ENCODE measurements at places on chromosomes 3 and 15.
A peak's percentile ranks its signal among the peaks of the same experiment; 100 is the strongest.

GRCh38 chr3:143330296-143330868 lies 210.8 kb downstream of the CHST2 start:
- no peak for DNase-seq

- DNase-seq = no peak
Measured at GRCh38 chr15:60572541-60573421, 93.8 kb upstream of the ICE2 start.

GRCh38 chr15:66961407-66961884 lies 104.0 kb upstream of the SMAD3 start:
- no peak for DNase-seq

DNA sequence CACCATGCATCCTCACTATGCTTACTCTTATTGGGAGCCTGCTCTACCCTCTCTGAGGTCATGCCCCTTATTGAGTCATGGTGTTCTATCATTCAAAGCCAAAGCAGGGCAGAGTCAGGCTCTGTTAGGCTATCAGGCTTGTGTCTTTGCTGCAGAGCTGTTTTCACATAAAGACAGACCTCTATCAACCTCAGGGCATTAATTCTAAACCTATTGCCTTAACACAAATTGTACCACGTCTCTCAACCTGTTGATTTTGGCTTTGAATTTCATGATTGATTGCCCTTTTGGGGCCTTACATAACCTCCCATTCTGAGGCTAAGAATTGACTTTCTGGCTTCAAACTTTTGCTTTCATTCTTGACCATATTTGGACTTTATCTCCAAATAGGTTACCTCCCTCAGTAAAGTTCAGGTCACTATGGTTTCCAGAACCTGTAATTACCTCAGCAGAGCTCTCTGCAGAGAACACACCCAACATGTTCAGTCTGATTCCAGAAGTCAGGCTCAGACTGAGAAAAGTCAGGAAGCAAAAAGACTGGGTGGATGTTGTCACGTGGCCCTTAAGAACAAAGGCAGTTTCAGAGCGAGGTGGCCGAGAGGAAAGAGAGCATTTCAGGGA lies 221.4 kb upstream of the NANOGP8 start:
- DNase-seq = no peak

DNA sequence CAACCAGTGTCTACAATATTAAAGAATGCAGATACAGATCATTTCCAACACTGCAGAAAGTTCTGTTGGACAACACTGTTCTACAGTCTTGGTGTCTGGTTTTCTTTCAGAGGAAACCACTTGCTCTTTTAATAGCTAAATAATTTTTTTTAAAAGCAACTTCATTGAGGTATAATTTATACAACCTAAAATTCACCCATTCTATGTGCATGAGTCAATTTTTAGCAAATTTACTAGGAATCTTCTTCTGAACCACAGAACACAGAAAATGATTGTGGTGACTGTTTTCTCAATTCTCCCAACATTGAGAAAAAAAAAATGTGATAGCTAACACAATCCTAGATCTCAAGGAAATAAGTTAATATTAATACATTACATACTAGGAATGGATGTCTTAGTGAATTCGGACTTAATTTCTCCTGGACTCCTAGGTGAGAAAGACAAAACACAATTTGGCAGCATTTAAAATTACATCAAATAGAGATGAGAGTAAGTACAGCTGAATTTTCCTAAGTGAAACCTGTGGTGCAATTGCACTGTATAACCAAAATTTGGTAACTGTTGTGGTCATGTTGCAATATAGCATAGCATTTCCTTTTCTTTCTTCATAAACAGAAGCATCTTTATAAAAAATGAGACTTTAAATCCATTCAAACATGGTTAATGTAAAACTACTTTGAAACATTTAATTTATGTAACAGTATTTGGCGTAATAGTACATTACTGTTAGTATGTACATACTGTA lies 15.3 kb upstream of the PLCL2 start:
- no peak for DNase-seq

DNA sequence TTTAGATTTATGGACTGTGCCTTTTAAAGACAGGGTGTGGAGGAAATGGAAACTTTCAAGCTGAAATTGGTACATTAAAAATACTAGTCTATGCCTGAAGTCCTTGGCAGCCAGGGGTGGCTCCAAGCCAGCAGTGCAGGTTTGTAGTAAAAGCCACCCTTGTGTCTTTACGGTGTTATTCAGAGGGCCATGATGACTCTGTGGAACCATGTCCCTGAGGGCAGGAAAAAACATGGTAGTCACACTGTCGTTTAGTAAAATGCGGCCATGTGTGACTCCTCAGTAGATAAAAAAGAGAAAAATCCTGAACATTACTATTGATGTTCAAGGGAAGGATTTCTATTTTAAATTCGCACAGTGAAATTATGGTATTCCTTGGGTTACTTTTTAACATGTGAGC lies 2.7 kb downstream of the FAN1 start:
- DNase-seq = no peak

GRCh38 chr3:129257609-129258008 lies 8.2 kb downstream of the COPG1 start:
- DNase-seq = no peak

- DNase-seq = peak; percentile 19
Measured at GRCh38 chr3:151085227-151085888, at the start of gene MED12L. Gene MED12L, plus strand, starts transcription at chr3:151085664. Its CDS starts 1,263 bp downstream, at chr3:151086927.

- no peak for DNase-seq
Measured at GRCh38 chr3:64612916-64613526, 74.8 kb downstream of the ADAMTS9 start.

GRCh38 chr15:92934716-92935115 lies 34.6 kb downstream of the CHD2 start:
- no peak for DNase-seq

DNA sequence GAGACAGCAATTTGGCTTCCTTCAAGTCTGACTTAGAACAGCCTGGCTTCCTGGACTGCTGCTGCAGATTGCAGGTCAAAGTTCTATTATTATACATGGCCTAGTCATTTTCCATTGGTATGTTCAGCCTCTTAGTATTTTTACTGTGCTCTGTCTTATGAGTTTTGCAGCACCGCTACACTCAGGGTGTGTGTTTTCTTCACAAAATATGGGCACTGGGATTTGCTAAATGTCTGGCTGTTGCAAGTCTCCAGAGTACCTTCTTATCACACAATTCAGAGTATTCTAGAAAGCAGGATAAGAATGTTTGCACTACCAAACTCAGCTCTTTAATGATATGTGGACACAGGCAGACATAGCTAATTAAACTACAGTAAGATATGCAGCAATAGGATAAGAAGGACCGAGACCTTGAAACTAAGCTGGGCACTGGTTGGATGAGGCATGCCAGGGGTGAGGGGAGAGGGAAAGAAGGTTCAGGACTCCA lies 203.0 kb upstream of the PDZRN3 start:
- no peak for DNase-seq

- no peak for DNase-seq
Measured at GRCh38 chr15:65163041-65163440, 22.1 kb downstream of the CLPX start.

DNA sequence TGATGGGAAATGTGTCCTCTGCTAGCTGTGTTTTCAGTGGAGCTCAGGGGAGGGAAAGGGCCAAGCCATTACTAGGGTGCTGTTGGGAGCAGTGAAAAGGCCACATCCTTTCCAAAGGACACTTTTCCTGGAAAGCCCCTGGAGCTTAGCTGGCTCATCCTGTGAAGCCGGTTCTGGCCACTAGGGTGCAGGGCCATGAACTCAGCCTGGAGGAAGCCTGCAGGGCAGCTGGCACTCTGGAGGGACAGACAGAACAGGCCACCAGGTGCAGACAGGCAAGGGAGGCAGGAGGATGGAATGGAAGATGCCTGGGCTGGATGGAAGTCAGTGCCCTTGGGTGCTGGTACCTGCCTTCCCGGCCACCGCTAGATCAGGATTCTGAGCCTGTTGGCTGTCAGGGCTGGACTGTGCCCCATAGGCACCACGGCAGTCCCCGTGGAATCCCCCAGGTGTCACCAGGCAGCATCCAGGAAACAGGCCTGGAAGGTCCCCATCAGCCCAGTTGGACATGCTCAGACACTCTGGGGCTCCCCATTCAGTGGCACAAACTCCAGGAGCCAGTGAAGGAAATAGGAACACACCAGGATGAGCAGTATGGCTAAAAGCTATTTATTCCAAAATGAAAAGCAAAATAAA lies 76.2 kb upstream of the C2CD4B start:
- no peak for DNase-seq

DNA sequence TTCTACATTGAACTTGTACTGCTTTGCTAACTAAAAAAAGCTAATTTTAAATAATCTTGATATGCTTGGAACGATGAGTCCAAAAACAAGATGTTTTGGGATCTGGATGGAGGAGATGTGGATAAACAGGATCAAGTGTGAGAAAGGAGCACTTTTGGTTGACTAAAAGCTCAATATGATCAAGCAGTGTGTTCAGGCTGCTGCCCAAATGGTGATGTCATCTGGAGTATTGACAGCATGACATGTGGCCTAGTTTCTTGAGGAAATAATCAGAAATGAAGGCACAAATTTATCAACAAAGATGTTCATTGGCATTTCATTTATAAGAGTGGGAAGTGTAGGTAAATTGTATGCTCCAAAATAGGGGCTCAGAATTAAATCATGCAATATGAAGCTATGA lies 161.2 kb downstream of the SOX2 start:
- no peak for DNase-seq

- DNase-seq = no peak
Measured at GRCh38 chr3:88003115-88003755, 55.6 kb downstream of the CGGBP1 start.

DNA sequence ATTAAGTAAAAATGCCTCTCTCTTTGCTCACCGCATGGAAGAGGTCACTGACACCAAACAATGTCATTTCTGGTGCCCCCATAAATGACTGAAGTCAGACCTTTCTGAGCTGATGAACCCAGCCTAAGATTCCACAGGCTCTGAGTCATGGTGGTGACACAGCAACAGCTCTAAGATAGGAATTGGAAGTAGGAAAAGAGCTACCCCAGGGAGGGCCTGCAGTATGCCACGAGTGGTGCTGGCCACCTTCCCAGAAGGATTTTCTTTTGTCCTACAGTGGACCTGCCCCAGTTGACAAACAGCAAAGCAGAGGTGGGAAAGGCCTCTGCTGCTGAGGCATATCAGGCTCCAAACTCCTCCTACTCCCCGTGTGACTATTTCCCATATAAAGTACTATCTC lies 208.1 kb downstream of the MINAR1 start:
- DNase-seq = no peak

- no peak for DNase-seq
Measured at GRCh38 chr15:69871511-69872134, 226.1 kb downstream of the TLE3 start.

DNA sequence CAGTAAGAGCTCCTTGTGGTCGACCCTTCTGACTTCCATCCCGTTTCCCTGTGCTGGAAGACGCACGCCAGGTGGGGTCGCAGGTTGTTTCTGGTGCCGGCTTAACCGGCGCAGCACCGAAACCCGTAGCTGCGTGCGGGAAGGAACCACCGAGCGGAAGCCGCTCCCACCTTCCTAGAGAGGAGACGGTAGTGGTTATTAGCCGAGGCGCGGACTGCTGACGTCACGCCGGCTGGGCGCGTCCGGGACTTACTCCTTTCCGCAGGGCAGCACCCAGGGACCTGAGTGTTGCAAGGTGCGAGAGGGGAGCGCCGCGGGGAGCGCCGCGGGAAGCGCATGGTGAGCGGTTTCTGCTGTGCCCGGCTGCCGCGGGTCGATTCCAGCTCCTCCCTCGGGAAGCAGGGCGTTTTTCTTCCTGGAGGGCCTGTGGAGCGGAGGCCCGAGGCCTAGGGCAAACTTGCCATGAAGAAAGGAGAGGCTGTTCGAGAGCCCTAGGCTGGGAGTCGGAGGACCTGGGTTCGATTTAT lies at the start of gene ZNF501:
ZNF501 (plus strand) TSS at position 252 of the 527 bp plus-strand sequence. CDS start 4,787 bp downstream, outside the sequence.
- DNase-seq = peak; percentile 73

DNA sequence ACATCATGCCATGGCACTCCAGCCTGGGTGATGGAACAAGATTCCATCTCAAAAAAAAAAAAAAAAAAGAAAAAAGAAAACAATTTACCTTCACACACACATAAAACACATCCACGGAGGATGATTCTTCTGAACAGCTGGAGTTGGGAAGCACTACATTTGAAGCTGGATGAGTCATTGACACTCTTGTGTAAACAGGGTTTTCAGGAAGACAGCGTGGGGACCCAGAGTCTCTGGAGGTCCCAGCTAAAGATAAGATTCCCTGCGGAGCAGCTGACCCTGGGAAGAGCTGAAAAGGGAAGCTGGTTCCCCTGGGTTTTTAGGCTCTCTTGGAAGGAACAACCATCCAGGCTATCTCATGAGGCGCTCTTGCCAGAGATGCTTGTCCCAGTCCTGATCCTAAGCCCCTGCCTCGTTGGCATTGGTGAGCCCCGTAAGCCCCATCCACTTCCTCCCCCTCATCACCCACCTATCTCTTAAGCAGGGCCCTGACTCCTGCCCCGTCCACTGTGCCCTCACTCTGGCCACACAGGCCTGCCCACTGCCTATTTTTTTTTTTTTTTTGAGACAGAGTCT lies 32.0 kb upstream of the FURIN start:
- no peak for DNase-seq

- DNase-seq = no peak
Measured at GRCh38 chr15:68507447-68507846, 71.3 kb upstream of the CORO2B start.

DNA sequence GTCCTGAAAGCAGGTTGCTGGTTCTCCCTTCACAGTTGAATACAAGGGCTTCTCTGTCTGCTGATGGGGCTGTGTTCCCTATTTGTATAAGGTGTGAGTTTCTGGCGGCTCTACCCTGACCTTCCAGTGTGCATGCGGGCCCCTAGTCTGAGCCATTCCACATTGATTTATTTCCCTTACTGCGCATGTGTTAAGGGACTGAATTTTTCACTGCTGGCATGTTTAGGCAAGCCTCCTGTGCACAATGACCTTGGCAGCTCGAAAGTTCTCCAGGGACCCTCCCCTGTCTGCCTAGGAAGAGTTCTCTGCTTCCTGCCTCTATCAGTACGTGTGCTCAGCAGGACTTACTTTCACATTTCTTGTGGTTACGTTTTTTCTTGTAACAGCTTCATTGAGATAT lies 11.4 kb downstream of the TRAK1 start:
- DNase-seq = no peak

GRCh38 chr3:88195951-88196434 lies 46.2 kb downstream of the C3orf38 start:
- no peak for DNase-seq

- no peak for DNase-seq
Measured at GRCh38 chr3:86229086-86229774, 761.7 kb downstream of the VGLL3 start.
